ENCODE measurements at places on chromosomes 7 and 10.

DNA sequence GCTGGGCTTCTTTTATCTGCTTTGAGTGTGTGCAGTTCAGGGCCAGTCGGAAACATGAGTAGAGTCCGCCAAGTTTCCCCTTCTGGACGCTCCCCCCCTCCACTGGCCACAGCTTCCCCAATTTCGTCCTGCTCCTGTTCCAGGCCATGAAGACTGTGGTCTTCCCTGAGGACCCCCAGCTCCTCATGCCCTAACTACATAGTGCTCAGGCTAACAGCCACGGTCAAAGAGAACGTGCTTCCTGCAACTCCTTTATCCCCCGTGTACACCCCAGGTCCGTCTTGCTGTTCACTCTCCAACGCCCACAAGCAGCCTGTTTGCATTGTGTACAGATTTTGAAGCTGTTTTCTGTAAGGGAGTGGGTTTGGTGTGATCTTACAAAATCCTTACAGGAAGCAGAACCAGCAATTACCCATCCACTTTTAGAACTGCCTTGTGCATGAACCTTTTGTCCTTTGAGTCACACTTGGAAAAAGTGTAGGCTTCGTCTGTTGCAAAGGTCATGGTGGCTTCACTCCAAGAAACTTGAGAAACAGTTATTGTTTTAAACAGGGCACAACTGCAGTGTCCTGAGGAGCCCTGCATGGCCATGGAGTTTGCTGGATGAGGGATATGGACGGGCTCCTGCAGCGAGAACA, 77.0 kb upstream of the FAM20C start:
- no peak for DNase-seq

DNA sequence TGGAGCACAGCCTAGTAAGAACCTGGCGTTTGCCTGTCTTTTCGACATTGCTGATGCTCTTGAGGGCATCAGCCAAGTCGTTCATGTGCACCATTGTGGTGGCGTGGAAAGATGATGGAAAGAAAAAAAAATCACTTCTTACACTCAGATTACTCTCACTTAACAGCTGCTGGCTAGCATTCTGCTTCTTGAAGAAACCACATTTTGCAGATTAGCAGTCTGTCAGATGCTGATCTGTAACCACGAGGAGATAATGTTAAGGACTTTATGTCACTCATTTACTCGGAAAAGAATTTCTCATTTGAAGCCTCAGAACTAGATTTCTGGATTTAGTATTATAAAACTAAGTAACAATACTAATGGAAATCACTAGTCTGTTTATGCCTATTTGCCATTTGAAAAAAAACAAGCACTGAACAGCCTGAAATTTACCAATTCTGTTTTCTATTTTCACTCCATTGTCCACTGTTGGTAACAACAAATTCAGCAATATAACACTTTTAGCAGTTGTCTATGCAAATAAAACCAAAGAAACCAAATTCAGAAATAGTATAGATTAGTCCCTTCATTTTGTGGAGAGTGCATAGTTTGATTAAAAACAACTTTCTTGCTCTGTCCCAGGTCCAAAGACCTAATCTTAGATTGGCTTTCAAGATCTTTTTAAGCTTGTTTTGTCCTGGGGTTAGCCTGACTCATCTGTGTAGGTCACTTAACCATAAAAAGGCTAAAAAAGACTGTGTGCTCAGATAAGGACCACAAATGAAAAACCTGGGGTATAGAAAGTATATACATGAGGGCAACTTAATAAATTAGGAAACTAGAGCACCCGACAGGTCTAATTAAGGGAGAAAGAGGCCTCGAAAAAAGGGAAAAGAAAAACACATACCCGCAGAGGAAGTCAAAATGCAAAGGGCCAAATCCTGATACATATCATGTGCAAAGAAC, 67.5 kb downstream of the NT5C2 start:
- no peak for DNase-seq

- no peak for DNase-seq
Observed at GRCh38 chr7:70415179-70415972, 716.6 kb upstream of the GALNT17 start.

DNA sequence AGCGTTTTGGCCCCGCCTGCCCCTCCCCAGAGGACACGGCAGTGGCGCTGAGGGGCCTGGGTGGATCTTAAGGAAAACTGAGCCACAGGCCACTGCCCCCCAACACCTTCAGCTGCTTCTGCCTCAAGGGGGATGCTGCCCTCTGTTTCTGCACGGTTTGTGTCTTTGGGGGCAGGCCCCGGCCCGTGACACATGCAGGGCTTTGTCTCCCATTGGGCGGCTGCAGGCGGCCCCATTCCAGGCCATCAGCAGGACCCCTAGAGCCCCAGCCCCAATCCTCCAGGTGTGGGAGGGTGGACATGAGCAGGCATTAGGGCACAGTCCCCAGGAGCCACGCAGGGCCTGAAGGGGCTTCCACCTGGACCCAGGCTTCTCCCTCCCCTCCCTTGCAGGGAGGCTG, 25.3 kb upstream of the PPP2R2D start:
- DNase-seq = no peak

GRCh38 chr7:143257501-143257900, 5.7 kb upstream of the GSTK1 start:
- no peak for DNase-seq

DNA sequence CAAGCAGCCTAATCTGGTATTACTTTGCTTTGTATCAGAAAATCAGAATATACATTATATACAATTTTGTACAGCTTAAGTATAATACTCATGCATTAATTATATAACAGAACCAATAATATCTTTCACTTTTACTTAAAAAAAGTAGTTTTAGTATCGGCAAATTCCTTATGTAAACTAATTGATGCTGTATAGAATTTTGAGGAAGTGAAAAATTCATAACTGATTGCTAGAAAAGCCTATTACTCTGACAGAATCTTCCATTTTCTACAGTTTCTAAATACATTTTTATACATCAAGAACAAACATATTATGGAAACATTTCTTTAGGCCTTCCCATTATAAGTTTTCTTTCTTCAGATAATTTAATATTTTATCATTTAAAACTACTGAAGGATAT, 124.0 kb upstream of the GPR22 start:
- no peak for DNase-seq

- no peak for DNase-seq
Observed at GRCh38 chr10:72563327-72563932, 62.4 kb downstream of the MICU1 start.

GRCh38 chr7:38181111-38181510, 3.1 kb downstream of the STARD3NL start:
- DNase-seq = no peak

DNA sequence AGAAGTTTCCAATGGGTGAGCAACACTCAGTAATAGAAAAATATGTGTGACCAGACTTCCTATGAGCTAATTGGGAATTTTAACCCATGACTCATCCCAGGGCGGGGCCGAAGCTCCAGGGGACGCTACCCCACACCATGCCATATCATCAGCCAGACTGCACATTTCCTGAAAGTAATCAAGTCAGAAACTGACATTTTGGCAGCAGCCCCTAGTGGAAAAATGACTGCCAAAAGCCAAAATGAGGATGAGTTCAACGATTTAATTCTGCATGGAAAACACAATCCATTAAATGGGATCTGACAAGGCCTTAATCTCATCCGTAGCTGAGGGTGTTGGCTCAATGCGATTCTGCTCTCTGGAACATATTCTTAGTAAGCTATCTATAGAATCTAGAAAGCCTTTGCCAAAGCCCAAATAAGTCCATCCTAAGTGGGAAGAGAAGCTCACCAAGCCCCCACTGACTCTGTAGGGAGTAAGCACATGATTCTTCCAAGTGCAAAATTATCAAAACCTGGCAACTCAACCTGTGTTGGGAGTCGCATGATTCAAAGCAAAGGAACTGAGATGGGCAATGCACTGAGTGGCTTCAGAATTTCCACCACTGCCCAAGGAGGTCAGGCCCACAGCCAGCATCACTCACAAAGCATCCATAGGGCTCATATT, 93.1 kb upstream of the PDE1C start:
- DNase-seq = no peak

GRCh38 chr10:113590581-113590980, 37.7 kb downstream of the HABP2 start:
- DNase-seq = no peak

DNA sequence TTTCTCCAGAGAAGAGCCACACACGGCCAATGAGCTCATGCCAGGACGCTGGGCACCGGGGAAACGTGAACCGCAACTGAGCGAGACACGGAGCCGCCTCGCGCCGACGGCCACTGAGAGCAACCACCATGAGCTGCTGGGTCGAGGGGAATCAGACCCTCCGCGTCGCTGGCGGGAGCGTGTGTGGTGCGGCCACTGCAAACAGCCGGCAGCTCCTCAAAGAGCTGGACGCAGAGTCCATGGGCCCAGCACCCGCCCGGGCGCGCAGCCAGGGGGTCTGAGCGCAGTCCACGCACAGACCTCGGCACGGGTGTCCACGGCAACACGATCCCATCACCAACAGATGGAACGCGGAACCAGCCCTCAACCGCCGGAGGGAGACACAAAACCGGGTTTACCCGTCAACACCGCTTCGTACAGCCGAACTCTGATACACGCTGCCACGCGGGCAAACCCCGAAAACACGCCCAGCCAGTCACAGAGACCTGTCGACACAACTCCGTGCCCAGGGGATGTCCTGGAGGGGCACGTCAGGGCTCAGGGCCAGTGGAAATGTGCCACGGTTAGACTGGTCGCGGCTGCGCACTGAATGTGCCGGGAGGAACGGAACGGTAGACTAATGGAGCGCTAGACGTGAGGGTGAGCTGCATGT, 147.1 kb downstream of the ELFN1 start:
- DNase-seq = no peak

DNA sequence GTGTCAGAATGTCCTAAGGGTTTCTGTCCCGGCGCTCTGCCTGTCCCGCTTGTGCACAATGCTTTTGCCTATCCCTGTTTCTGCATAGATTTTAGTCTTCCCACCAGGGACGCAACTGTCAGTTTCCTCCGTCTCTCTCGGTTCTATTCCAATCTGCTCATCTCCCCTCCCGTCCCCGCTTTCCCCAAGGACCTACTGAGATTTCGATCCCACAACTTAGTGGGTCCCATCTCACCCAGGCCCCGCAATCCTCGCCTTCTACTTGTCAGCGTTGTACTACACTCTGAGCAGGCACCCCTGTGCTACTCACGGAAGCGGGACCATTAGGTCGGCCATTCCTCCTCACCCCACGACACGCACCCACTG, 519 bp upstream of the ZNF655 start:
- no peak for DNase-seq

- DNase-seq = no peak
Observed at GRCh38 chr10:113455947-113456346, 96.9 kb upstream of the HABP2 start.

GRCh38 chr7:132024290-132024689, 467.9 kb upstream of the PODXL start:
- DNase-seq = no peak

GRCh38 chr7:33669251-33669670, 236.1 kb upstream of the BMPER start:
- DNase-seq = no peak

- no peak for DNase-seq
Observed at GRCh38 chr10:132255489-132256344, 52.0 kb downstream of the STK32C start.

DNA sequence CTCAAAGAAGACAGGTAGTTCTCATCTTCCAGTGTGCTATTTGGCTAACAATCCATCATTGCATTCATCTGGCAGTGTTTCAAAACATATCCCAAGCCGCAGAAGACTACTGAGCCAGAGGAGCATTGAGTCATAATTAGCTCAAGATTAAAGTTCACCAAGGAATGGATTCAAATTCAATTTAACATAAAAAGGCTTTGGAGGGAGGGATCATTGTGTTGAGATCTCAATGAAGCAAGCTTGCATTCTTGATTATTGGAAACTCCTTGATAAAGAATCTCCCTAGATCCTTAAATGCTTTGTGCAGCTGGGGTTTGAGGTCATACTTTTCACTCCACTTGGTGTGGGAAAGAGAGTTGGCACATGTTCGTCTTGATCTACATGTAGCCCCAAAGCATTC, 142.8 kb upstream of the SEMA3A start:
- DNase-seq = no peak

GRCh38 chr10:74991435-74991834, 120.0 kb upstream of the SAMD8 start:
- no peak for DNase-seq

DNA sequence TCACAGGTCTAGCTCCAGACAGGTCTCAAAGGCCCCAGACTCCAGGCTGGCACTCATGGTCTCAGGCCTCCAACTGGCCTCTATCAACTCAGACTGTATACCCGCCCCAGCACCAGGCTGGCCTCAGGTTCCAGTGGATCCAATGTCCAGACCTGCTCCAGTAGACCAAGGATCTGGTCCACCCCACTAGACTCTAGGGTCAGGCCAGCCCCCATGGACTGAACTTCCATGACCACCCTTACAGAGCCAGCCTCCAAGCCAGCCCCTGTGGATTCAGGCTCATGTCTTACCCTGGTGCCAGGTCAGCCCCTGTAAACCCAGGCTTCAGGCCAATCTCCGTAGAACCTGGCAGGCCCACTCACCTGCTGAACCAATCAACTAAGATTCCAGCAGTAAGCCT, 16.8 kb upstream of the GNAT3 start:
- no peak for DNase-seq

DNA sequence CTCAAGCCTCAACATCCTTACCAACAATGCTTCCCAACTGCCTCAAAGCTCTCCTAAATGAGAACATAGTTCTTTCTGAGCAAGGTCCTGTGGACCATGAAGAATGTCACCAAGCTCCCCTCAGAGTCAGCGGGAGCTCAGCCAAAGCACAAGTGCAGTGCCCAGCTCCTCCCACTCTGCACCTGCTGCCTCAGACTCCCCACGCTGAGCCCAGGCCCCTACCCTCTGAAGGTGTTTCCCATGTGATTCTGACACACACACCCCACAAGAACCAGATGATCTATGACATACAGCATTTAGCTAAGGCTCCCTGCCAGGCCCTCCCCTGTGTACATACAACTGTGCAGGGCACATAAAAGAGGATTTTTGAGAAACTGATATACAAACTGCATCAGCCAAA, 19.2 kb downstream of the ERCC6 start:
- DNase-seq = no peak

DNA sequence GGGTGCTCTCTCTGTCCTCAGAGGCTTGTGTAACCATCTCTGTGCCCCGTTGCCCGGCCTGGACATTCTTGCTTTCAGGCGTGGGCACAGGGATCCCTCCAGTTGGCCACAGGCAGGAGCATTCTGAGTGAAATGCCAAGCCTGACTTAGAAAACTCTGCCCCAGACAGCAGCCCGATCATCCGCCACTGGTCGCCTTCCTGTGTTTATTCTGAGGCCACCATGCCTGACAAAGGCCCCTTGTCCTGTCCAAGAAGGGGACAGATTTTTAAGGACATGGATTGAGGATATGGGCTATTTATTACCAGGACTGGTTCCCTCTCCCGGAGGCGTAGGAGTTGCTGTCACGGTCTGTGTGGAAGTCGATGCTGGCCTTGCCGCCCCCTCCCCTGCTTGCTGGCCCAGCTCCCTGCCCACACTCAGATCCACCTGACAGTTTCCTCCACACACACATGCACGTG, 54.3 kb downstream of the SPOCK2 start:
- DNase-seq = no peak
